Bronchial epithelial cell (primary cell): ENCODE measurements at places on chromosomes 2 and 18. TPM values are rescaled to one million over a fixed set of nuclear protein-coding genes. Genes with fewer than 3 reads are reported as not detected.

FTCDNL1 gene
- total RNA-seq: 0.53 and 1.0 TPM in 2 replicates

IL1RL2 gene
- 1.8 and 2.6 TPM in 2 replicates for total RNA-seq

TUBA3E gene
- not detected in 2 replicates for total RNA-seq

DNA sequence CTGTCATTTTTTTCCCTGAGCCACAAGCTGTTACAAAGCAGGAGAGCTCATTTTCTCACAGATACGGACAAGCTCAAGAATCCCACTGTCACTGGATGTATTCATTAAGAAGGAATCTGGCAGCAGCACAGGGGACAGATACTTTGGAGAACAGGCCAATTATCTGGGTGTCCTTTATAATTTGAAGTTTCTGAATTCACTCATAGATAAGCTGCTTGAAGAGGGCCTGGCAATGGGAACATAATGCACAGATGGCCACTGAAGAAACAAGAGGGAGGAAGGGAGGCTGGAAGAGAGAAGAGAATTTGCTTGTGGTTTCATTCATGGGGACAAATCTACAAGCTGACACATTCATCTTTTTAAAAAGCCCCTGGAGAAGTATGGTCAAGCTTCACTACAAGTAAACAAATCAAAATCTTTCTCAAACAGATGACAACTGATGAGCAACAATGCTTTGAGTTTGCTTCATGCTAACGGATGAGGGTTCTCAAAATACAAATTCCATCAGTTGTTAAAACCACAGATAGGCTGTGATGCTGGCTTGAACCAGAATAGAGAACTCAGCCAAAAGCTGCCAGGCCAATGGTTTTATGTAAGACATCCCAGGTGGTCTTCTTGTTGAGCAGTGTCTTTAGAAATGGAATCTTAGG, 11.9 kb downstream of the BCL2 start:
- no peak for DNase-seq

- no peak for DNase-seq
Observed at GRCh38 chr2:133345638-133346037, 222.6 kb downstream of the NCKAP5 start.

DNA sequence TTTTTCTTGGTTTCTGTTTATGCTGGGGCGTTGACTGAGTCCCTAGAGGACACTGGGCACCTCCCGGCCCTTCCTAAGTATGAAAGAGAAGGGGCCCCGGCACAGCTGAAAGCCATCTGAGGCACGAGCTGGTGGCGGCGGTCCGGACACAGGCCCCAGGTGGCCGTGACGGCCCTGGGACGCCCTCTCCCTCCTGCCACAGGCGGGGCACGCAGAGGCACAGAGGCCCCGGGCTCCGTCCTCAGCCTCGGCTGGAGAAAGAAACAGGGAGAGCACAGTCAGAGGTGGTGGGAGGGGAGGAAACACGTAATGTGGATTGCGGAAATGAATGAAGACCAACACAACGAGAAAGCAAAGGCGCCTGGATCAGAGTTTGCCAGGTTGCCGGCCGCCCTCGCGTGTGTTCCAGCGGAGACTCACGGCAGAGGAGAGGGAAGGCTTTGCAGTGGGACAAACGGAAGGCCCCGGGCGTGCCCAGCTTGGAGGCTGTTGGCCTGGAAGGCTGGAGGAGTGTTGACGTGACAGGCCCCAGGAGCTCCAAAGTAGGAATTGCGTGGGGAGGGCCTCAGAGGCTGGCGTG, 119.1 kb downstream of the PTGR3 start:
- no peak for DNase-seq

DNA sequence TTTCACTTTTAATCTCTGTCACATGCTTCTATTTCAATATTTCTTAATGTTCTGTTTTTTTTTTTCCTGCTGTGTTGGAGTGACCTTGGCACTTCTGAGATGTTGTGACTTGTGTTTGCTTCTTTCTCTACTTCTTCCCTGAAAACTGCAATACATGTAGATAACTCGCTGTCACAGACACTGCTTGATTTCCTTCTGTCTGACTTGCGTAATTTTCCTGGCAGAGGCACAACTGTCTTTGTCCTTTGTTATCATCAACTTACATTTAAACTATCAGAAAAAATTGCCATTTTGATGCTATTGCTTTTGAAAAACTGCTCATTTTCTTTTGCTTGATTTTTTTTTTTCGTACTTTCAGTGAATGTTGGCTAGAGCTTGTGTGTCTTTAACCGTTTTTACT, 69.0 kb downstream of the BABAM2 start:
- peak; percentile 26 for DNase-seq

GRCh38 chr2:215171796-215172195, 33.4 kb upstream of the ABCA12 start:
- no peak for DNase-seq

DNA sequence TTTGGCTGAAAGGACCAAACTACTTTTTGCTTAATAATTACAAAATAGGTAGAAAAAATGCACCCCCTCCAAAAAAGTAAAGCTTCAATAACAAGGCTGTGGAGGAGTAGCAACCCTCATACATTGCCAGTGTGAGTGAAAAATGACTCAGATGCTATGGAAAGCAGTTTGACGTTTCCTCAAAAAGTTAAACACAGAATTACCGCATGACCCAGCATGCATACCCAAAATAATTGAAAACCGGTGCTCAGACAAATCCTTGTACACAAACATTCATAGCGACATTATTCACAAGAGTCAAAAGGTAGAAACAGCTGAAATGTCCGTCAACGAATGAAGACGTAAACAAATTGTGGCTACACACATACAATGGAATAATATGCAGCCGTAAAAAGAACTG, 38.8 kb upstream of the DAPL1 start:
- DNase-seq: peak; percentile 70

DNA sequence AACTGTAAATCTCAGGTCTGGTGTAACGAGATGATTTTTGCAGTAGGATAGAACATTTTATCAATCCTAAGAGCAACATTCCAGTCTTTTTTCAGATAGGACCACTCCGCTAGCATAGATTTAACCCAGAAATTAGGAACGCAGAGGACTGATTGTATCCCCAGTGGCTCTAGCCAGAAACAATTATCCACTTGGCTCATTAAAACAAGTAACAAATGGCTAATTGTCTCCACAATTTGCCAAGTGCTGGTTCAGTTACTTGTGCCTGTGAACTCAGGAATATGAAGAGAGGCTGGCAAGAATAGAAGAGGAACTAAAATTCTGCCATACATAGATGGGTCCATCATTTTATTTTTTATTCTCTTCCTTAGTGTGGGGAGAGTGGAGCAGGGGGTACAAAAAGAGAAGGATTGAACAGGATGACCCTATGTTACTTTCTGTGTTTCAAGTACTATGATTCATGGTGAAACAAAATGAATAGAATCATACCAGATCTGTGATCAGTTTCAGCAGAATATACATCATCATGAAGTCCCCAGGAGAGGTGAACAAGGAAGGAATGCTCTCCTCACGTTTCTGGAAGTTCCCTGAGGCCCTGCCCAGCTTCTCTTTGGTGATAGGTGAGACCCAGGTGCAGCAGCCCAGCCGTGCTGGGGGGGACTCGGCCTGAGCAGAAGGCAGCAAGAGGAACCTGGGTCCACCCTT, 121.6 kb downstream of the ARL4C start:
- DNase-seq: peak; percentile 5

DNA sequence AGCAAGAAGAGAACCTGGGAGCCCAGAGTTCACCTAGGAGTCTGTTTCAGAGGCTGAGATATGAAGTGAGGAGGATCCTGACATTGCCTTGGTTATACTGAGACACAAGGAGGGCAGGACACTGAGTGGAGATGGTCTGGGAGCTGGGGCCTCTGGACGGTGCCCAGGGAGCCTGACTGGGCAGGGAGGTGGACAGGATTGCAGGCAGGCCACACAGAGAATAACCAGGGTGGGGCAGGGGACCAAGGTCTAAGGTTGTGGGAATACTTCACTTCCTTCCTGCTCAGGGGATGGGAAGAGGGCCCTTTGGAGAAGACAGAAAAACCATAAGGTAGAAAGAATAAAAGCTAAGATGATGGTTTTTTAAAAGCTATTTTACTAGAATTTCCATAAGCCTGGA, 18.7 kb downstream of the EDAR start:
- DNase-seq: no peak

- DNase-seq: no peak
Observed at GRCh38 chr18:28331551-28331950, 154.6 kb upstream of the CDH2 start.
